Endothelial cell (in vitro differentiated cells): ENCODE measurements at places on chromosomes 1 and 21.

- no peak for DNase-seq
These were observed 213.5 kb upstream of the IRF2BP2 start for GRCh38 chr1:234823191-234824176.

DNA sequence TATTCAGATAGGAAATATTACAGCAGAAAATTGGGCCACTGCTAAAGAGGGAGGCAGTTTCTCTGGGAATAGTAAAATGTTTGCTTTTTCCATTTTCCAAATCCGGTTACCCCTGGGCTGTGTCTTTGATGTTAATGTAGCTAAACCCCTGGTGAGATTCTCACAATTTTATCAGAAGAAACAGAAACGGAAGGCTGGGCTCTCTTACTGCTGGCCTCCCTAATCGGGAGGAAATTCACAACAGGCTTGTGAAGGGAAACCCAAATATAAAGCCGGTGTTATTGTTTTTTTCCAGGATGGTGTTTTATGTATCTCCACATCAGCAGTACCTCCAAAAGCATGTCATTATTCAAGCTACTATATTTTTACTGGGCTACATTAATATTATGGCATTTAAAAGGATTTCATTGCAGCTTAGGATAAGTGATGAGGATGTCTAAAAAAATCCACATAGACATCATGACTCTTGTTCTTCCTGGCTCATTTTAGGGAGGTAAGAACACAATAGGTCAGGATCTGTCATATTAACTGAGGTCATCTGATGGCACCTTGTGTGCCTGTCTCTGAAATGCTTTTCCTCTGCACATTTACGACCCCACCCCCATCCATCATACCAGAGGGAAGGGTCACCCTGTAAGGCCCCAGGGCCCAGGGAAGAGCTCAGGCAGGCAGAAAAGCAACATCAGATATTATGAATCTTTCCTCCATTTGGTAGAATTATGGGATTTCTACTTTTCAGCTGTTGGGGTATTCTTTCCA is 158.7 kb downstream of the DSCAM start:
- DNase-seq: no peak

DNA sequence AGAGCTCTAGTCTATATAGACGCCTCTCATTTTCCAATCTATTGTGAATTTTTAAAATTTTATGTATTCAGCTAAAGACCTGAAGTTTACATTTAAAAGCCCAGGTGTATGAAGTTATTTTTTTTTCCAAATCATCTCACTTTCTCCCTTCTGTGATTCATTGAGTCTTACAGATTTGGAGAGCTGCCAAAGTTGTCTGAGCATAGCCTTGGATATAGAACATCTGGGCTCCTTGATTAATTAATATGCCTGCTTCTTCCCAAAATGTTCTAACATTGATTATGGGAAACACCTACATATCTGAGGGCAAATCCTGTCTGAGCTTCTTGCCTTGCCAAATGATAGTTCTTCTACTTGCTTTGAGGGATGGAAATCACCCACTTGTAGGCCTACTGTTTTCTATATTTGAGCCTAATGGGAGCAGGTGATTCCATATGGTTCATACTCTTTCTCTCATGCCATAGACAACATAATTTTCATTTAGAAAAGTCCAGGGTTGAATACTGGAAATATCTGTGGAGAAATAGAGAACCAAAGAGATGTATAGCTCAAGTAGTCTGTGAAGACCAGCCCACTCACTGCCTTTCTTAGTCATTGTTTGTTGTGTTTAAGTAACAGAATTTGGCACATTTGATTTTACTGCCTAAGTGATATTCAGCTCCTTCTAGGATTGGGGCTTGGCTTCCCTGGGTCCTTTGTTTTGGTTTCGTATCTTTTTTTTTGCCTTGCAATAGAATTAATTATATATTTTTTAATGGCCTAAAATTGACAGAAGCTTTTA is 46.2 kb downstream of the MACF1 start:
- DNase-seq: no peak

DNA sequence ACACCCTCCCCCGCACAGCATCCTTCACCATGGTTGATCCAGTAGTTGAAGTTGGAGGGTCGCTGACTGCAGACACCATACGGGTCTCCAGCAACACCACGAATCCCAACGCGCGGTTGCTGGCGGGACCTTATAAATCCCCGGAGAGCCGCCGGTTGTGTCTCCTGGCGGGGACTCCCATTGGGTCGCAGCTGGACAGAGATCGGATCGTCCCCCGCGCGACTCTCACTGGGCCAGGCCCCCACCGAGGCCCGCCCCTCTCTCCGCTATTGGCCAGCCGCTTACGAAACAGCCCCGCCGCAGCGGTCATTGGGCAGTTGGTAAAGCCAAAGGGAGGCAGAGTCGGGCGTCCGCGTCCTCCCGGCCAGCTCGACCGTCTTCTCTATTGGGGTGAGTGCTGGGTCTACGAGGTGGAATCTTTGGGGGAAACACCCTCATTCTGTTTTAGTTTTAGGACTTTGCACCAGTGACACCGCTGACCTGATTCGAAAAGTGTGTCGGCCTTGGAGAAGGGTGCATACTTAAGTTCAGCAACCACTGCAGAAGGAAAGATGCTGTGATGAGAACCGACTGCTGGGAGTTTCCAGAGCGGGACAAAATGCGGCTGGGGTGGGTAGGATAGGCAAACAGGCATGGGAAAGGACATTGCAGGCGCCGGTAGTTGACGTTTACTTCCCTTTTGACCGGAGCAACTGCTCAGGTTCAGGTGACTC is 27.4 kb downstream of the RABIF start:
- DNase-seq: peak; percentile 92

DNA sequence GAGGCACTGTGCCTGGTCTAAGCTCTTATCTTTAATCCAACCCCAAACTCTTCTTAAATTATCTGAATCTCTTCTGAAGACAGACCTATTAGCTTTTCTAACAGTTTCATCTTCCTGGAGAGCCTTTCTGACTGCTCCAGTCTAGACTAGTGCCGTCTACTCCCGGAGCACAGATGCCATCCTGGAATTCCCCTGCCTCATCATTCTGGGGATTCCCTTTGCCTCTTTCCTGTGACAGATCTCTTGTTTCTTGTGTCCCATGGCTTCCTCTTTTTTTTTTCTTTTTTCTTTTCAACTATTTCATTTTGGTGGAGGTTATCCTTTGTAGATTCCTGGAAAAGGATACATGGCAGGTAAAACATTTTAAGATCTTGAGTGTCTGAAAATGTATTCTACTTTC is 11.7 kb downstream of the SEMA4A start:
- DNase-seq: no peak

DNA sequence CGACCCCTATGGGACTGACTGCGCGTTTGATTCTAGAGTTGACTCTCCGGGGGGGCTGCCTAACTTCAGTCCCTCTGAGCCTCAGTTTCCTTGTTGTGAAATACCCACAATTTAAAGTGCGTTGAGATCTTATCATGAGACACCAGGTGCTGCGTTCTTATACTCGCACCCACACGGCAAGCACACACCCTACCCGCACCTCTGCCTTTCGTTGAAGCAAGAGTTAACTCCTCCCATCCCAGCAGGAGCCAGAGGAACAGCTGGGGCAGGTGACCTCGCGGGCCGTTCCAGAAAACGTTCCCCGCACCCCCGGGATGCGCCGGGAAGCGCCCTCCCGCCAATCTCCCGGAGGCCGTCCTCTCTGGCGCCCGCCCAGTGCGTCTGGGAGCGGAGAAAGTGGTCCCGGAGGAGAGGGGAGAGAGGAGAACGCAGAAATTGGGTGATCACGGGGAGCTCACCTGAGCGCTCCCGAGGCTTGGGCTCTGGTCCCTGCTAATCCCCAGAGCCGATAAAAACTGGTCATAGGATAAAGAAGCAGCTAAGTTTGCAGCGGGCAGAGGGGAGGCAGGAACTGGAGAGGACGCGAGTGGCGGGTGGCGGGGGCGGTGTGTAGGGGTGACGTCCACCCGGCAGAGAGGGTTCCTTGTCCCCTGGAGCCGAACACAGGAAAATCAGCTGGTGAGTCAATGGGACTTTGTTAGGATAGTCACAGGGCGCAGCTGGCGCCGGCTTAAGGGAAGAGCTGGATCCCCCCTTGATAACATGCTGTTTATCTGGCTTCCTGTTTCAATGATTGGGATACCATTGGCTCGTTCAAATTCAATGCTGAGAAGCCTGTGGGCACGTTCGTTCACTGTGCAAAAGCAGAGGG is 869 bp downstream of the NAV1 start:
- peak; percentile 46 for DNase-seq

- no peak for DNase-seq
These were observed 41.7 kb upstream of the SOX13 start for GRCh38 chr1:204031098-204031710.

DNA sequence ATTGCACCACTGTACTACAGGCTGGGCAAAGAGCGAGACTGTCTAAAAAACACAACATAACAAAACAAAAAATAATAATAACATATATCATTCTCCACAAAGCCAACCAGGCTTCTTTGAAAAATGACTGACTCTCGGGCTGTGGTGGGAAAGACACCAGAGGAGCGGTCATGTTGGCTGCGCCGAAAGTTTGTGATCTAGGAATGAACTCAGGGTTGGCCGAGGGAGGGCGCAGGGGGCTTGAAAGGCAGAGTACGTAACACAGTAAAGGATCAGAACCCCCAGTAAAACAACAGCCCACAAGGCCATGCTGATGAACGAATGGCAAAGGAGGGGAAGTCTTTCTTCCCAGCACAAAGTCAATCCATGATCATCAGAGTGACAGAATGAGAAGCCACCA is 4.7 kb downstream of the SLC35E2B start:
- DNase-seq: no peak

DNA sequence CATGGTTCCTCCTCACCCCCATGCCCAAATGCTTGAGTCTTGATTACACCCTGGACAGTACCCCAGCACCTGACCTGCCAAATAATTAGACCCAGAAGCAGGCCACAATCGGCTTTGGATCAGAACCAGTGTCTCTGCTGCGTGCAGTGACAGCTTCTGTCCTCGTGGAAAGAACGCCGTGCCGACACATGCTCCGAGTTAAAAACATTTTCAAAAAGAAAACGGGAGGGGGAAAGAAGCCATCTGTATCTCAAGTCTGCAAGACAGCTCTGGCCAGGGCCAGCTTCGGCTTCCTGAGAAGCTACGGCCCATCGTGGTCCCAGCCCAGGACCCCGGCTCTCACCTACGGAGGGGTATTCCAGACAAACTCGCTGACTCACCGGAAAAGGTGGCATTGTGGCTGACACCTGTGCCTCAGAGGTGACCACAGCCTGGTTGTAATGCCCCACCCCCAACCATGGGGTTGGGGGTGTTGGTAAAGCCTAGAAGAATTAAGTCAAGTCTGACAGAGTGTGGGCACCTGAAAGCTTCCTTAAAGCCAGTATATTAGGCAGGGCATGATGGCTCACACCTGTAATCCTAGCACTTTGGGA is 25.8 kb downstream of the SSBP3 start:
- DNase-seq: no peak

DNA sequence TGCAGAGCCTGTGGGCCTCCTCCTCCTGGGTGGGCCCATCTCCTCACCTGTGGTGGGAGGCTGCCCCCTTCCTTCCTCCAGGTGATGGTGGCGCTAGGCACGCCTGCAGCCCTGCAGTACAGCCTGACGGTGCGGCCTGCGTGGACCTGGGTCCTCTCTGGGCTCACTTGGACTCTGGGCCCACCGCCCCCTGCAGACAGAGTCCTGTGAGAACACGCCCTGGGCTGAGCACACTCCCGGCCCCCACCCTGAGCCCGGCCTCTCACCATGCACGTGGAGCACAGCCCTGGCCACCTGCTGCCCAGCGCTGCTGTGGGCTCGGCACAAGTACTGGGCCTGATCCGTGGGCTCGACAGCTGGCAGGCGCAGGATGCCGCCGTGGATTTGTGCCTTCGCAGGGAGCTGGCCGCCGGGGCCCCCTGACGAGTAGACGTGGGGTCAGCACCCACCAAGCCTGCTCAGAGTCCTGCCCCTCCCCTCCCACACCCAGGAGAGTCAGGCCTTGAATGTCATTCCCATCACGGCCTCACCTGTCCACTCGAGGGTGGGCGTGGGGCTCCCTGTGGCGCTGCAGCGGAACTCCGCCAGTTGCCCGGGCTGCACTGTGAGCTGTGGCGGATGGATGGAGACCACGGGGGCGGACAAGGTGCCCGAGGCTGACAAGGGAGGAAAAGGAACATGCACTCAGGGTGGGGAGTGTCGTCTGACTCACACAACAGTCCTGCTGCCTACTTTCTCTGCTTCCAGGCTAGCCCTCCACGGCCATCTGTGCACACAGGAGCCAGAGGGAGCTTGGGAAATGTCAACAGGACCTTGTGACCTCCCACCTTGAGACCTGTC is 43.4 kb downstream of the LDLRAD2 start:
- DNase-seq: no peak

- peak; percentile 83 for DNase-seq
These were observed at the start of gene RAB3B for GRCh38 chr1:51990478-51990965. TSS of gene RAB3B (minus strand) at chr1:51990700. CDS start at chr1:51977117, 13,583 bp downstream.

DNA sequence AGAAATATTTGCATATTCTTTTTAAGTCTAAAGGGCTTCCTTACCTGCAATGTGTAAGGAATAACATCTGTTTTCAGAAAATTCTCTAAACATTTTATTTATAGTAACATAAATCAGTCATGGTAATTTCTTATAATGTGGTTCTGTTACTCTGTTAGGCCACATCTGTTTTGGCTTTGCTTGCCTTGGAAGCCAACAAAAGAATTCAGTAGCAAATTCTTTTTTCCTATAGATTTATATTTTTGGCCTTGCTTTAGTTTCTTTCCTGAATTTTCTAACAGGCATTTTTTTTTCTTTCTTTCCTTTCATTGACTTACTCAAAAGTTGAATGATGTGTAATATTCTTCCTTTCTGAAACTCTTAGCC is 72.2 kb downstream of the OSBPL9 start:
- DNase-seq: no peak

- DNase-seq: no peak
These were observed 24.5 kb downstream of the HUNK start for GRCh38 chr21:31897311-31897710.

DNA sequence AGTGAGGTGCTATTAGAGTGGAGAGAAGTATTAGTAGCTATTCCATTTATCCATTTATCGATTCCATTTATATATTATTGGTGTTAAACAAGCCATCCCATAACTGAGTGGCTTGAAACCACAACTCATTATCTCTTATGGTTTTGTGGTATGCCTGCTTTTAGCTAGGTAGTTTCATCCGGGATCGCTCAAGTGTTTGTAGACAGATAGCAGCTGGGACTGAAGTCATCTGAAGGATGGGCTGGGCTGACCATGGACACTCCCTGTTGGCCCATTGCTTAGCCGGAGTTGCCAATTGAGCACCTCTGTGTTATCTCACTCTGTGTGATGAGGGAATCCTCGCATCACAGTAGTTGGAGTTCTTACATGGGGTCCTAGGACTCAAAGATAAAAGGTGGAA is 622.5 kb downstream of the PLA2G4A start:
- DNase-seq: no peak

DNA sequence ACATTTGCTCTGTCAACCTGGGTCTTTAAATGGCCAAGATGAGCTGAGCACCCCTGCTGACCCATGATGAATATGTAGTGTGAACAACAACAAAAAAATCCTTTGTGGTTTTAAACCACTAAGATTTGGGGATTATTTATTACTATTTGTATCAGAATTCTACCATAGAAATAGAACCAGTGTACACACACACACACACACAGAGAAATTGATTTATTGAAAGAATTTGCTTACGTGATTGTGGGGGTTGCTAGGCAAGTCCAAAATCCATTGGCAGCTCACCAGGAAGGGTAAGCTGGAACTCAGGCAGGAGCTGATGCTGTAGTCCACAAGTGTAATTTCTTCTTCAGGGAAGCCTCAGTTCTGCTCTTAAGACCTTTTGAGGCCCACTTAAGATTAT is 82.5 kb upstream of the MAP1LC3C start:
- DNase-seq: no peak
